ENCODE measurements at places on chromosomes 4 and X.

GRCh38 chr4:113553082-113553481, 208.5 kb downstream of the CAMK2D start:
- DNase-seq: no peak

GRCh38 chr4:53653484-53654053, 62.3 kb upstream of the LNX1 start:
- DNase-seq: no peak

DNA sequence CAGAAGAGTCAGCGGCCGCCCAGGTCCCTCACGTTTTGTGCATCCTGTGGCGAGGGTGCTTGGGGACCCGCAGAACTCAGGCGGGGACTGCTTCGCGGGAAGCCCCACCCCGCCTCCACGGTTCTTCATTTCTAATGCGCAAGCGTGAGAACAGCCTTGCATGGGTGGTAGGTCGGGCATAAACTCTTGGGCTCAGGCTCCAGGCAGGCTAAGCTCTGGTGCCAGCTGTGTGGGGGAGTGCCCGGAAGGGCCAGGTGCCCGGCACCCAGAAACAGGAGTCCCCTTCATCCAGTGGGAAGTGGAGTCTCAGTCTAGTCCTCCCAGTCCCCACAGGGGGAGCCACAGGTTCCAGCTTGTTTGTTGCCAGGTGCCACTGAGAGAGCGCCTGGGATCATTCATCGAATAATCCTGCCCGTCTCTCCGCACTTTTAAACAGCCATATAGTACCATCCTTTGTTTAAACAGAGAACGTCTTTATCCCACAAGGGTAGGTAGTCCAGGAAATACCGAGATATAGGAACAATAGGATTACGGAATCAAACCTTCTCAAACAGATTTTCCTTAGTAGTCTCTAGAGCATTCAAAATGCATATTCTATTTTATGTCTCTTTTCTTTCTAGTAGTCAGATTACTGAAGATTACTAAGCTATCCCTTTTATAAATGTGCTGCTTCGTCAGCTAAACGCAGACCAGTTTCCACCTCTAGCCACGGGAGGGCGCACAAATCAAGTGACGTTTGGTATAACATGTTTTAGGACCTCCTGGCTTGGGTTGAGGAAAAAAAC, 12.7 kb upstream of the RBBP7 start:
- DNase-seq: peak; percentile 25

DNA sequence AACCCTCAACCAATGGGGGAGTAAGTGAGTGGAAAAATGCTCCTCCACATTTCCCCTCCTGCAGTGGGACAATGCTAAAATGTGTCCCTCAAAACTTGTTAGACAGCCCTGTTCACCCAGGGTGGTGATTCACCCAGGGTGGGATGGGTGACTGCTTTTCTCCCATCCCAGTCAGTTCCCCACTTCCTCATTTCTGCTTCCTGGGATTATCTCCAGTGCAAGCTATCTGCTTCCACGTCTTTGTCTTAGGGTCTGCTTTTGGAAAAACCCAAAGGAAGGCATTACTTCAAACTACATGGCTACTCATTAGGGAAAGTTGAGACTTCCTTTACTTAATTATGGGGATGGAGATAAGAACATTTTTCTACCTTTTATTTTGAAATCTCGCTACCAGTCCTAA, 45.5 kb downstream of the ETNPPL start:
- DNase-seq: no peak

GRCh38 chr4:48546336-48546735, 56.3 kb downstream of the ZAR1 start:
- no peak for DNase-seq

DNA sequence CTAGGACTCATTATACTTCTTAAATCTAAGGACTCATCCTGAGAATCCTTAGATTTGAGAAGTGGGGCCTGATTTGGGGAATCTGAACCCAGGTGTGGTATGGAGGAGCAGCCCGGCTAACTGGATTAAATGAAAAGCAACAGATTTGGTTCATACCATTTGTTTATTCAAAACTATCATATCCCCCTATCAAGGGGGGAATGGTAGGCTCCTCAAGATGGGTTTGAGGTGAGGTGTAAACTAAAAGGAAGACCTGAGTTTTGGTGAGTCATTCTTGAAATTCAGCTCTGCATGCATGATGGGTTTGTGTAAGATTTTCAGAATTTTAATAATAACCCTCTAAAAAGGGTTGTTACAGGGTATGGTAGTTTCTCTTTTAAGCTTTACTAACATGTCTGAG, 53.4 kb downstream of the CASP6 start:
- no peak for DNase-seq

DNA sequence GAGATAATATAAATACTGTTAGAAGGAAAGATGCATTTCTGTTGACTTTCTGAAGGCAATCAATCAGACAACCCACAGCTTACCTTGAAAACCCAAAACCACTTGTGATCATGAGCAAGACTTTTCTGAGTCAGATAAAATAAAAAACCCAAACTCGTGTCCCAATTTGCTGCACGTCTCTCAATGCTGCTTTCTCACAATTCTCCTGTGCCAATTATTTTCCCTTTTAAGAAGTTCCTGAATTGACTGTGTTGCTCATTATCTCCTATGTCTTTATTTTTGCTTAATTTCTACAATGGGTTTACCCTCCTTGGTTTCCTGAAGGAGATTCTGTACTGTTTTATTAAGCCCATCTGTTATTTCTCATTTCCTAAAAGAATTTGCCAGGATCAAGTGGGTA, 1891.9 kb upstream of the PCDH10 start:
- DNase-seq: no peak

GRCh38 chr4:56607926-56608325, 73.2 kb downstream of the HOPX start:
- no peak for DNase-seq

DNA sequence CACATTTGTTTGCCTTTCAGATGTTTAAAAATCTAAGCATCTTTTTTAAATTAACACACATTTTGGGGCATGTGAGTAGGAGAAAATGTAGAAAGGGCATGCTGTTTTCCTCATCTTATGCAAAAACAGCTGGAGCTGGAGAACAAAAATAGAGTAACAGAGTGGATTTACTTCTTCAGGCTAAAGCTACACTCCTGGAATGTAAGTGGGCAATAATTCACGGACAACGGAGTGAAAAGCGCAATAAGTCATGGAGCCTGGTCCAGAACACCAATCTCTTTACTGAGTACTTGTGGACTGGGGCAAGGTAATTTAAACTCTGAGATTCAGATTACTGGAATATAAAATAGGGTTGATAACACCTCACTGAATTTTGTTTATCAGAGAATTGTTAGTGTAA, 1018.8 kb upstream of the HS3ST1 start:
- no peak for DNase-seq
